GM23248 (cell line): ENCODE measurements at places on chromosomes 1 and 21. TPM values are rescaled to one million over a fixed set of nuclear protein-coding genes. Genes with fewer than 3 reads are reported as not detected.

Gene SMG7
- total RNA-seq: 16.2 and 18.7 TPM in 2 replicates

Gene HES5
- total RNA-seq: 1.1 TPM in 1 of 2 replicates, not detected in the other

Gene CFHR4
- not detected in 2 replicates for total RNA-seq

Gene SLC35F3
- total RNA-seq: 1.3 and 1.4 TPM in 2 replicates

Gene FNDC10
- 7.7 and 9.8 TPM in 2 replicates for total RNA-seq

Gene SPRR2E
- total RNA-seq: not detected in 2 replicates

Gene RAD54L
- total RNA-seq: 1.9 and 3.0 TPM in 2 replicates

DNA sequence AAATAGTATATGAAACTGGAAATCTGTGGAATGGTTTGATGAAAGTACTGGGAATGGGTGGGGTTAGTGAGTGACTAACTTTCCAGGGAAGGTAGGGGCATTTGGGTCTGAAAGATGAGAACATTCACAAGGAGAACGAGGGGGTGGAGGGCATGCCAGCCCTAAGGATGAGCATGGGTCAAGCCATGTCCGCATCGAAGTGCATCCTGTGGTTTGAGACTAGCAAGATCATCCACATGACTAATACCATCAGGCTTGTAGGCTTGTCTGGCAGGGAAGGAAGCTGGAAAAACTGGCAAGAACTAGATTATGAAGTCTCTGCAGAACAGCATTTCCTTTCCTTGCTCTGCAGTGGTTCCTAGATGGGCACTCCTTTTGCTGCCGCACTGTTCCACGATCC, 70.4 kb upstream of the UBE2U start:
- H3K4me1 ChIP-seq: peaks cover 38% of the 10 kb centered on the region
- peak overlapping the region; percentile 50 for H3K27ac ChIP-seq
- H3K27me3 ChIP-seq: no peaks in the 10 kb centered on the region
- no peak overlapping the region for H3K4me3 ChIP-seq

GRCh38 chr21:38852708-38853107, 47.0 kb downstream of the ETS2 start:
- H3K36me3 ChIP-seq: no peaks in the 10 kb centered on the region
- H3K4me1 ChIP-seq: peaks cover 7% of the 10 kb centered on the region
- H3K27ac ChIP-seq: no peak overlapping the region
- no peak for DNase-seq

GRCh38 chr21:28229814-28230213, 762.9 kb downstream of the LTN1 start:
- H3K27ac ChIP-seq: peak overlapping the region; percentile 64
- no peaks in the 10 kb centered on the region for H3K27me3 ChIP-seq
- peaks cover 39% of the 10 kb centered on the region for H3K4me1 ChIP-seq
- no peaks in the 10 kb centered on the region for H3K36me3 ChIP-seq
- peak overlapping the region; percentile 16; the same call in 1 of the 2 replicates for H3K4me3 ChIP-seq
- DNase-seq: peak; percentile 88

GRCh38 chr1:41614818-41615217, 130.3 kb upstream of the EDN2 start:
- H3K27ac ChIP-seq: no peak overlapping the region
- H3K27me3 ChIP-seq: no peaks in the 10 kb centered on the region
- no peak for DNase-seq
- H3K36me3 ChIP-seq: no peaks in the 10 kb centered on the region
- peaks cover 19% of the 10 kb centered on the region for H3K4me1 ChIP-seq

GRCh38 chr1:178684542-178685000, 40.5 kb upstream of the RALGPS2 start:
- peak; percentile 91 for DNase-seq
- H3K27me3 ChIP-seq: no peaks in the 10 kb centered on the region
- peak overlapping the region; percentile 54 for H3K27ac ChIP-seq

DNA sequence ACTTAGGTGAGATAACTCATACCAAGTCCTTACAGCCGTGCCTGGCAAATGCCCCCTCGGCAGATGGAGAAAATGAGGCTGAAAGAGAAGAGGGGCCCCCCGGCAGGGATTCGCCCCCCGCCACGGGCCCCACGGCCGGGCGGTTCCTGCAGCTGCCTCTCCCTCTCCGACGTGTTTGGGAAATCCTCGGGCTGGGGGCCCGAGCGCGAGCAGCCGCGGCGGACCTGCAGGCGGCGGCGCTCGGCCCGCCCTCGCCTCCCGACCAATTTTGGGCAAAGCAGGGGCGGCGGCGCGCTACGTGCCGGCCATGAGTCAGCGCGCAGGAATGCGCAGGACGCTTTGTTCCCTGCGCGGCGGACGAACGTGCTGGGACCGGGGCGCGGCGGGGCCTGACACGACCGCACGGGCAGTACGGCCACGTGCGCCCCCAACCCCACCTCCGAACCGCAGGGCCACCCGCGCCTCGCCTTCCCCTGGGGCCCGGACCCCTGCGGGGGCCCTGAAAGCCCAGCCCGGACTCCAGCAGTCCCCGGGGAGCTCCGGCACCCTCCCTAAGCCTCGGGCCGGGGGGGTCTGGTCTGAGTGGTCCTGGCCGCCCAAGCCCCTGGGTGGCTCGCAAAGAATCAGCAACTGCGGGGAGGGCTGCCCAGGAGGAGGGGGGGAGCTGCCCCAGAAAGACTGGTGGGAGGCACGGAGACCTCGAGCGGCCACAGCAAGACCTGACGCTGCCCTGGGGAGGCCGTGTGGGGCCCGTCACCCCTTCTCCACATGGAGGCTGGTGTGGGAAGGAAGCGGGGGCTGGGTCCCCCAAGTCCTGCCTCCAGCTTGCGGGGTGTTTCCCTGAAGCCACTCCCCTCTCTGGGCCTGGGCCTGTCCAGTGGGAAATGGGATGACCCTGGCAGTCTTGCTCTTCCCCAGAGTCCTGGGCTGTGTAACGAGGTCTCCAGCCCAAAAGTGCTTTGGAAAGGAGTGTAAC, 11.9 kb upstream of the EDN2 start:
- H3K4me1 ChIP-seq: peaks cover 23% of the 10 kb centered on the region; the same call in 1 of the 2 replicates
- peak; percentile 93 for DNase-seq
- H3K27ac ChIP-seq: no peak overlapping the region
- peak overlapping the region; percentile 65 for H3K4me3 ChIP-seq

DNA sequence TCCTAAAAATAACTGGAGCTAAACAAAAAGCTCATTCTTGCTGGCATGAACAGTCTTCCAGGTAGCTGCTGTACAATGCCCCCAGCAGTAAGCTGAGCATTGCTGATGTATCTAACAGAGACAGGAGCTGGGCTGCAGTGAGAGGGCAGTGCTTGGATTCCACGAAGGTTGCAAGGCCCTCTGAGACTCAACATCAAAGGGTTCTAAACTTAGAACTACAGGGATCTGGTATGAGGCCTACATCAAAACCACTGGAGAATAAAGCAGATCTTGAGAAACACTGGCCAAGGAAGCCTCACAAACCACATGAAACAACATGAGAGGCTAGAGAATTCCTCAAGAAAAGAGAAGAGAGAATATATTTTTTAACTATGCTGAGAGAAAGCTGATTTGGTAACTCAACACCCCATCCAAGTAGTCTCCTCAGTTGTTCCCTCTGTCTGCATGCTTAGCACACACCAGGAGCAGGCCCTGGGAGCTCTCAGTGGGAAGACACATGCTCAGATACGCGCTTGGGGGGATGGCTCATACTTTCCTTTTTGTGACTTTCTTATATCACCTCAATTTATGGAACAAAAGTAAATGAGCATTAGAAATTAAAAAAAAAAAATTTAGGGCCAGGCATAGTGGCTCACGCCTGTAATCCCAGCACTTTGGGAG, 27.7 kb downstream of the DSTYK start:
- no peak overlapping the region for H3K4me3 ChIP-seq
- DNase-seq: peak; percentile 51
- H3K4me1 ChIP-seq: peaks cover 25% of the 10 kb centered on the region
- no peaks in the 10 kb centered on the region for H3K27me3 ChIP-seq

DNA sequence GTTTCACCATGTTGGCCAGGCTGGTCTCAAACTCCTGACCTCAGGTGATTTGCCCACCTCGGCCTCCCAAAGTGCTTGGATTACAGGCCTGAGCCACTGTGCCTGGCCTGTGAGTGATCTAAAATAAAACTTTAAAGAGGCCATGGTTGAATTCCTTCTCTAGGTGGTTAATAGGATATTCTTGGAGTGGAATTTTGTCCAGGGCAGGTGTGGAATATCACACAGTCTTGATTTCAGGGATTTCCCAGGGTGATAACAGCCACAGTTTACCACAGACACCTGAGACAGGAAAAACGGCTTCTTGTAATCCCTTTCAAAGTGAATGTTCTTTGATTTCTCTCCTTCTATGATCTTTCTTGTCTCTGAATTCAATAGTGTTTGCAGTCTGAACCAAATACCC, 32.1 kb upstream of the C1orf21 start:
- no peak overlapping the region for H3K27ac ChIP-seq
- no peak overlapping the region for H3K4me3 ChIP-seq
- no peaks in the 10 kb centered on the region; the same call in none of the 2 replicates for H3K27me3 ChIP-seq
- no peak for DNase-seq
- H3K4me1 ChIP-seq: no peaks in the 10 kb centered on the region

DNA sequence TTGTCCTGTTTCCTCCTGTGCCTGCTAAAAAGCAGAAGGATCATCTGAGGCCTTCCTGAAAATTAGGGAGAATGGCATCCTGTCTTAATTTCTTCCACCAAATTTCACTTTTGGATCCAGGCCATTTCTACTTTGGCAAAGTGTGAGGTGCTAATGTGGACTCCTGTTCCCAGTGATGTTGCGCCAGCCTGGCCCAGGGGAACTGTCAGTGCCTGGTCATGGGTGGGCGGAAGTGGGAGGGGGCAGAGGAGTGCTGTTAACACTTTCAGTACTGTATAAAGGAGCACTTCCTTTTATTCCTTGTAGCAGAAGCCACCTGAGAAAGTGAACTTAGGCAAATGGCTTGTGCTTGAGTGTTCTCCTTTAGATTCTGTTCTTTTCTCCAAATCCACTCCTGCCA, 19.9 kb downstream of the ELAPOR1 start:
- 0 out of 2 replicates have a peak, but pooled peaks cover 4% of the 10 kb centered on the region for H3K4me1 ChIP-seq
- H3K27me3 ChIP-seq: no peaks in the 10 kb centered on the region
- peak; percentile 11 for DNase-seq
- no peak overlapping the region for H3K4me3 ChIP-seq

DNA sequence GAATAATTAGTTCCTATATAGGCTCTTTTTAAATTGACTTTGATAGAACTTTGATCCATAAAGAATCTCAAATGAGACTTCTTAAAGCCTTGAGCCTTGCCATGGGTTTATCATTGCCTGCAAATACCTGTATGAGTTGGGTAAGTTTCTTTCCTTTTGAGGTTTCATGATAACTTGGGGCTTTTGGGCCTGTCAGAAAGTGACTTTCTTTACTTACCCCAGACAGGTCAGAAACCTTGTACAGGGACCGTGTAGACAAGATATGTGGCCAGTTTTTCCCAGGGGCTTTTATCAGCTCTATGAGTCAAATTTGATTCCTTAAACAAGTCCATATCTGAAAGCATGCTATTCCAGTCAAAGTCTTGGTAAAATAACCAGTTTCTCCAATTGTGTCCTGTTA, 17.3 kb downstream of the KCTD3 start:
- H3K27ac ChIP-seq: no peak overlapping the region
- H3K4me1 ChIP-seq: 0 out of 2 replicates have a peak, but pooled peaks cover 4% of the 10 kb centered on the region
- no peak for DNase-seq
- H3K4me3 ChIP-seq: no peak overlapping the region
- H3K27me3 ChIP-seq: no peaks in the 10 kb centered on the region

DNA sequence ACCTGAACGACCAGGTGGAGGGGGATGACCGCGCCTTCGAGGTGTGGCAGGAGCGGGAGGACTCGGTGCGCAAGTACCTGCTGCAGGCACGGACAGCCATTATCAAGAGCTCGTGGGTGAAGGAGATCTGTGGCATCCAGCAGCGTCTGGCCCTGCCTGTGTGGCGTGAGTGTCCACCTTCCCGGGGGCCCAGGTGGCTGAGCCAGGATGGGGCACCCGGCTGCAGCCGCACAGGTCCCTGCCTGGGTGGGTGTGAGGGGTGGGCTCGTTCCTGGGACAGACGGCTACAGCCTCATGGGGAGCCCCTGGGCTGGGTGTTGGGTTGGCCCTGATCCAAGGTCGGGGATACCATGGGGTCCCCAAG, 65.2 kb downstream of the TRIM11 start:
- no peaks in the 10 kb centered on the region; the same call in 1 of the 2 replicates for H3K27me3 ChIP-seq
- H3K4me1 ChIP-seq: no peaks in the 10 kb centered on the region
- no peaks in the 10 kb centered on the region for H3K36me3 ChIP-seq
- H3K4me3 ChIP-seq: no peak overlapping the region
- DNase-seq: no peak

GRCh38 chr1:235108185-235108593, 20.4 kb downstream of the TOMM20 start:
- H3K27me3 ChIP-seq: no peaks in the 10 kb centered on the region
- no peak overlapping the region for H3K4me3 ChIP-seq
- H3K36me3 ChIP-seq: peaks cover 38% of the 10 kb centered on the region
- no peak for DNase-seq
- H3K4me1 ChIP-seq: peaks cover 21% of the 10 kb centered on the region

DNA sequence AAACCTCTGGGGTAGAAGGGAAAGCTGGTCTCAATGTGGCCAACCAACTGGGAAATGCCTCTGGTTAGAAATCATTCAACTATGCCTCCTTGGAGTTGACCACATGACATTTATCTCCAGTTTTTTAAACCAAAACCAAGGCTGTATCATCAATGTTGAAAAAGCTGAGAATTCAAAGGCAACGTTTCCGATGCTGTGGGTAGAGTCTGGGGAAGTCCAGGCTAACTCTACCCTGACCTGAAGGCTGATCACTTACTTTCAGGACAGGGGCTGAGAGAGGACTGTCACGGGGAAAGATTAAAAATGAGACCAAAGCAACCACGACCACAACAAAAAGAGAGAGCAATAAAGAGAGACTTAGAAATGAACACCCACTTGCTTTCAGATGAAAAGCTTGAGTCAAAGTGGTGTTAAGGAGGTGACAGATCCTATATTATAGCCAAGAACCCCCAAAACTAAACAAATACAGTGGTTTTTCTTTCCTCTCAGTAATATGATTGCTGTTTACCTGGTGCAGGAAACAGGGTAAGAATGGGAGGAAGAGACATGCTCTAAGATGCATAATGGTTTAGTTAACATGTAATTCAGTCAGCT, 90.8 kb upstream of the TNFSF4 start:
- no peak overlapping the region for H3K4me3 ChIP-seq
- no peaks in the 10 kb centered on the region for H3K27me3 ChIP-seq
- H3K27ac ChIP-seq: no peak overlapping the region
- H3K36me3 ChIP-seq: no peaks in the 10 kb centered on the region

DNA sequence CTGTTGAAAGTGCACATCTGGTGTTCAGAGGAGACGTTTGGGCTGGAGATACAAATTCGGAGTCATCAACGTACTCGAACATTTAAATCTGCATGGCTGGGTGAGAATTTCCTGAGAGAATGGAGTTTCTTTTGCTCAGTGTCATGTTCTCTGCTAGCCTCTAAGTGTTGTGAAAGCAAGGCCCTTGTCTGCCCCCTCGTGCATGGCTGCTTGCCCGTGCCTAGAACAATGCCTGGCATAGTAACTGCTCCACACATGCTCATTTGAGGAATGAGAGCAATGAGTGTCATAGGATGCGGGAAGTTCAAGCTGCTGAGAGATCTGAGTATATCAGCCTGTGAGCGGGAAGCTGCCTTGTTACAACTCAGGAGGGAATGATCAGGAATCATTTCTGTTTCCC, 171.1 kb upstream of the CSF3R start:
- no peaks in the 10 kb centered on the region for H3K4me1 ChIP-seq
- no peak overlapping the region for H3K27ac ChIP-seq
- H3K4me3 ChIP-seq: no peak overlapping the region
- peak; percentile 65 for DNase-seq
- H3K36me3 ChIP-seq: no peaks in the 10 kb centered on the region

- H3K27me3 ChIP-seq: no peaks in the 10 kb centered on the region
- H3K27ac ChIP-seq: no peak overlapping the region
- H3K36me3 ChIP-seq: no peaks in the 10 kb centered on the region
- H3K4me1 ChIP-seq: no peaks in the 10 kb centered on the region
- DNase-seq: no peak
- no peak overlapping the region for H3K4me3 ChIP-seq
These were observed 3.0 kb upstream of the SLC19A1 start for GRCh38 chr21:45545236-45545570.
